Daoy (cell line): ENCODE measurements at places on chromosomes 13 and 19. TPM values are rescaled to one million over a fixed set of nuclear protein-coding genes. Genes with fewer than 3 reads are reported as not detected.

DNA sequence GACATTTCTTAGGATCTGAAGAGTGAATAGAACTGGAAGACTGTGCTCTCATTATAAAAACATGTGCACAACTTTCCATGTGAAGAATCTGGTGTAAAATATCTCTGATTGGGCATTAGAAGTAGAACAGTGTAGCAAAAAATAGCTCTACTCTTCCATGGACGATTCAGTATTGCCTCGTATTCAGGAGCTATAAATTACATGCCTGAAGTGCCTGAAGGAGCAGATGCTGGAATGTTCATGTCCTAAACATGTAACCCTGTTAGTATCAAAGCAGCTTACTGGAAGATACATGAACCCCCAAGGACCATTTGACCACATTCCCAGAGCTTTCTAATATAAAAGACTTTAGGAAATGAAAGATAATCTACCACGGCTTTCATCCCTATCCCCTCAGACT lies 528.9 kb downstream of the DACH1 start:
- DNase-seq: no peak

GRCh38 chr13:31051999-31052398 lies 109.7 kb downstream of the HSPH1 start:
- no peak for DNase-seq

- no peak for DNase-seq
These were observed 76.5 kb downstream of the PCDH20 start for GRCh38 chr13:61339054-61339621.

DNA sequence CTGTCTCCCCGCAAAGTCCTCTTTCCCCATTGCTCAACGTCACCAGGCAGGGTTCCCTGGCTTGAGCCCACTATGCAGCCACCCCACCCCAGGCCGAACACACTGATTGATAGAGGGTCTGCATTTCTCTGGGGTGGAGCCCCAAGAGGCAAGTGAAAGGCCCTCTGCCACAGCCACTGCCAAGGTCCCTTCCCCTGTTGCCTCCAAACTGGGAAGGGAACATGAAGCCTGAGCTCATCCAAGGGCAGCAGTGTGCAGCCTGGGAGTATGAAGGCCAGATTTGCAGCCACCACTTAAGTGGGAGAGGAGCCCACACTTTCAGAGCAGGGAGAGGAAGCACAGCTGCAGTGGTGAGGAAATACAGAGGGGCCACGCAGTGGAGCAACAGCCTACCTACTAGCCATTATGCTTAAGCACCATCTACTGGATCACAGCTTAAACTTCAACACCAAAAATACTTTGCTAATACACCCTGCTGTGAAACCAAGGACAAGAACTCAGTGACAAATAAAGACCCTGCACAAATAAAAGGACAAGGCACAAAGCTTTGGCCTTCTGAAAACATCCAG lies 48.6 kb downstream of the UBL3 start:
- no peak for DNase-seq

Gene CYP2A6
- total RNA-seq: not detected in 2 replicates

Gene CYP2A7
- not detected in 2 replicates for total RNA-seq

Gene INSL3
- not detected in 2 replicates for total RNA-seq

Gene SIGLEC7
- total RNA-seq: not detected in 2 replicates

Gene CGB5
- 22.0 and 35.7 TPM in 2 replicates for total RNA-seq
